Liver (tissue), 10 donors: ENCODE measurements at places on chromosomes 7 and 10. TPM values are rescaled to one million over a fixed set of nuclear protein-coding genes. Genes with fewer than 3 reads are reported as not detected.

ATG9B gene
- not detected for total RNA-seq

COX15 gene
- 22.6 TPM for total RNA-seq

LIPM gene
- total RNA-seq: not detected

SRRT gene
- 28.6 TPM for total RNA-seq

ACHE gene
- 17.6 TPM for total RNA-seq

KCNIP2 gene
- 2.0 TPM for total RNA-seq

GIMAP7 gene
- total RNA-seq: 4.8 TPM

MYPN gene
- total RNA-seq: 0.08 TPM

LUC7L2 gene
- total RNA-seq: 38.9 TPM

FOXI2 gene
- not detected for total RNA-seq

SH2D4B gene
- 0.19 TPM for total RNA-seq

NEBL gene
- 1.3 TPM for total RNA-seq

ADCYAP1R1 gene
- 0.67 TPM for total RNA-seq

PNLIPRP2 gene
- total RNA-seq: not detected

PTCD1 gene
- 4.2 TPM for total RNA-seq

VWA2 gene
- 0.05 TPM for total RNA-seq

RNLS gene
- 4.1 TPM for total RNA-seq

OIT3 gene
- total RNA-seq: 64.6 TPM

SSC4D gene
- 1.2 TPM for total RNA-seq

NPY gene
- total RNA-seq: not detected

FFAR4 gene
- total RNA-seq: 0.14 TPM

MARCHF5 gene
- total RNA-seq: 9.7 TPM

PTPRZ1 gene
- 0.09 TPM for total RNA-seq

PRKCQ gene
- 3.3 TPM for total RNA-seq

HABP2 gene
- 247 TPM for total RNA-seq

SAMD9L gene
- 4.2 TPM for total RNA-seq

USP54 gene
- 9.0 TPM for total RNA-seq

ZDHHC4 gene
- total RNA-seq: 32.1 TPM

TAS2R16 gene
- not detected for total RNA-seq

OPN1SW gene
- total RNA-seq: not detected

CSTF2T gene
- total RNA-seq: 14.2 TPM

TCERG1L gene
- total RNA-seq: not detected

TMEM229A gene
- total RNA-seq: not detected

MAT1A gene
- total RNA-seq: 179 TPM

ZNF316 gene
- total RNA-seq: 8.9 TPM

NAT16 gene
- total RNA-seq: not detected

OPALIN gene
- not detected for total RNA-seq

TMEM178B gene
- under 0.01 TPM for total RNA-seq

DKK1 gene
- total RNA-seq: 1.1 TPM

SLC16A12 gene
- total RNA-seq: 10.7 TPM

DGKI gene
- 0.37 TPM for total RNA-seq

NPSR1 gene
- total RNA-seq: not detected

PAX2 gene
- total RNA-seq: not detected

HOXA5 gene
- total RNA-seq: 0.42 TPM

ERVW-1 gene
- total RNA-seq: not detected

ST8SIA6 gene
- total RNA-seq: 1.5 TPM

ZNF425 gene
- 0.98 TPM for total RNA-seq

GATAD1 gene
- 12.4 TPM for total RNA-seq

LGI1 gene
- total RNA-seq: 1.2 TPM

YAE1 gene
- 9.4 TPM for total RNA-seq

RBM20 gene
- total RNA-seq: 0.05 TPM

ZNF438 gene
- total RNA-seq: 2.9 TPM

HACD1 gene
- total RNA-seq: 2.2 TPM

HOXA6 gene
- total RNA-seq: not detected

OR2A1 gene
- total RNA-seq: under 0.01 TPM

PRKAR2B gene
- 41.8 TPM for total RNA-seq

EFCAB10 gene
- not detected for total RNA-seq

PON3 gene
- total RNA-seq: 60.0 TPM
